ENCODE measurements at places on chromosomes 7 and 10.

DNA sequence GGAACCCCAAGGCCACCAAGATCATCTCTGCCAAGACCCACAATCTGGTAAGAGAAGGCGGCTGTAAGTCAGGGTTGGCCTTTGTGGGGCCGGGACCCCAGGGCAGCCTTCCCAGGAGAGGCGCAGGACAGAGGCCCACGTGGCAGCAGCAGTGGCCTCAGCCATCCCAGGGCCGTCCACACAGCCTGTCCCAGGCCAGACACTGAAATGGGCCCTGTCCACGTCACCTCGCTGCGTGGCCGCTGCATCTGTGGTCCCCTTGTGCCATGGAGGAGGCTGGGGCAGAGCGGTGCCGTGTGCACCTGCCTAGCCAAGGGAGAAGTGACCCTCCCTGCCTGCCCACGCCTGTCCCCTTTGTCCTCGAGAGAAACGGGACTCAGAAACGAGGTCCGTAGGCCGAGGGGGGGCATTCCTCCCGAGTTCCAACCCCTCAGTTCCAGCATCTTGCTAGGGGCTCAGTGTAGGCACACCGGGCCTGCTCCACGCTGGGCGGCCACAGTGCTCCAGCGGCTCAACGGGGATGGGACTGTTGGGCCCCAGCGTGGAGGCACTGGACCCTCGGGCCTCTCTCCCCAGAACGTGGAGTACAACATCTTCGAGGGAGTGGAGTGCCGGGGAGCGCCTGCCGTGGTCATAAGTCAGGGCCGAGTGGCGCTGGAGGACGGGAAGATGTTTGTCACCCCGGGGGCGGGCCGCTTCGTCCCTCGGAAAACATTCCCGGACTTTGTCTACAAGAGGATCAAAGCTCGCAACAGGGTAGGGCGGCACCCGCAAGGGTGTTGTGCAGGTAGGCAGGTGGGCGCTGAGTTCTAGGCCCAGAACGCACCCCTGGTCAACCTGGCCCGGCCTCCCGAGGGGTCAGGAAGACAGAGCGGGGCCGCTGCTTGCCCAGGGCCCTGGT is 15.6 kb downstream of the DPYSL4 start:
- DNase-seq = no peak

DNA sequence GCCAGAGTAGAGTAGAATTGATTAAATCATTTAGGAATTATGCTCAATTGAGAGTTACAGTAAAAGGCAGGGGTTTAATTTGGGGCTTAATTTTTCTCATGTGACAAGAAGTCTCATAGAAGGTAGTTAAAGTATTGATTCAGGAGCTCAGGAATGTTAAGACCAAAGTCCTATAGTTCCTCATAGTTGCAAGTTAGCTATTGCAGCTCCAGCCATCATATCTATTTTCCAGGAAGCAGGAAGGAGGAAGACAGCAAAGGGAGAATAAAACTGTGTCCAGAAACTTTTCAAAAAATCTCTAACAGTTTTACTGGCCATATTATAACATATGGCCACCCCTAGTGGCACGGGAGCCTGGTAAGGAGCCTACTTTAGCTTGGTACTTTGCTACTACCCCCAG is 97.0 kb upstream of the RPA3 start:
- DNase-seq = no peak

- DNase-seq = no peak
These were observed 20.1 kb downstream of the CYTH3 start for GRCh38 chr7:6252341-6252746.

DNA sequence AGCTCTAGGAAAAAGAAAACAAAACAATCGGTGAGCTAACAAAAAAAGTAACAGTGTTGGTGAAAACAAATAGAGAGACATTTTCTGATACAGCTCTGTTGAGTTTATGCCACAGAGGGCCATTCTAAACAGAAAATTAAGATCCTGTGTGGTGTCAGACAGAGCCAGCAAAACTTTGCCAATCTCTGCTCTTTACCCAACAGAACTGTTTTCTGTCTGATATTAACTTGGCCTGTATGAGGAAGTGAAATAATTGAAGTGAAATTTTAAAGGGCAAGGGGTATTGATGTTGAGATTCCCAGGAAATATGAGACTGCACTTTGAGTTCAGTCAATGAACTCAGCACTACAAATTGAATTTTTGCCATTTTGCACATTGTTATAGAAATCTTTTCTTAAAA is 101.0 kb downstream of the AOAH start:
- DNase-seq = no peak

- no peak for DNase-seq
These were observed 340.8 kb downstream of the PHTF2 start for GRCh38 chr7:78139335-78139734.

DNA sequence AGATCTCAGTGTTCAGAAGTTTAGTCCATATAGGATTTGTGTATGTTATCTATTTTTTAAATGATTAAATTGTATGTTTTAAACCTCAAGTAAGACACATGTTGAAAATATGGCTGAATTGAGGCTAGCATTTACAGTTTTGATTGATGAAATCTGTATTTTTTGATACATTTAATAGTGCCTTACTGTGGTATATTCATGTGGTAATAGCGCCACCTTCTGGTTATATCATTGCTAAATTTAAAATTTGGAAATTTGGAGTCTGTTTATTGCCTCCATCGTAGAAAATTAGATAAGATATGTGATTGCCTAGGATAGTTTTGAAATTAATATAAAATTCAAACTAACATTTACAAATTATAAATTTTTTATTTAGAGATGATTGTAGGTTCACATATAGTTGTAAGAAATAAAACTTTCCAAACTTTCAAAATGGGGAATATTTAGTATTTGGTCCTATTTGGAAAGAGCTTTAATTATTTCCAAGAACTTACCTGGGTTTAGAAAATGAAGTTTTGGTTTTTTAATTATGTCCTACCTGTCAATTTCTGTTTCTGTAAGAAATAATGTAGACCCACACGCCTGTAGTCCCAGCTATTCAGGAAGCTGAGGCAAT is 19.1 kb upstream of the ARMS2 start:
- DNase-seq = peak; percentile 17

DNA sequence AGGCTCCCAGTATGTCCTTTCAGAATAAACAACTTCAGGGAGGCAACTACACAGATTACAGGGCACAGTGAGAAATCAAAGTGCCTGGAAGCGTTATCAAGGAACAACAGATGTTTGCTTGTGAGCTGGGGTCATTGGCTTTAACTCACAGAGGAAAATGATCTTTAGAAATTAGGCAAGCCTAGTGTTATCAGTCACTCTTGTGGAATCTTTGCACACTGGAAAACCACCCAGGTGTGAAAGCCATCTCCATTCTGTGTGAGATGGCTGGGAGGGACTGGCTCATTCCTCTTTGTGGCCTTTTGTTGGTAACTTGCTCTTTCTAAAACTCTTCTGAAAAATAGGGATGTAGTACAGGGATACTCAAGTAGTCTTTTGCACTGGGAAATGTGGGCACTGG is 716.0 kb downstream of the XPNPEP1 start:
- DNase-seq = no peak

DNA sequence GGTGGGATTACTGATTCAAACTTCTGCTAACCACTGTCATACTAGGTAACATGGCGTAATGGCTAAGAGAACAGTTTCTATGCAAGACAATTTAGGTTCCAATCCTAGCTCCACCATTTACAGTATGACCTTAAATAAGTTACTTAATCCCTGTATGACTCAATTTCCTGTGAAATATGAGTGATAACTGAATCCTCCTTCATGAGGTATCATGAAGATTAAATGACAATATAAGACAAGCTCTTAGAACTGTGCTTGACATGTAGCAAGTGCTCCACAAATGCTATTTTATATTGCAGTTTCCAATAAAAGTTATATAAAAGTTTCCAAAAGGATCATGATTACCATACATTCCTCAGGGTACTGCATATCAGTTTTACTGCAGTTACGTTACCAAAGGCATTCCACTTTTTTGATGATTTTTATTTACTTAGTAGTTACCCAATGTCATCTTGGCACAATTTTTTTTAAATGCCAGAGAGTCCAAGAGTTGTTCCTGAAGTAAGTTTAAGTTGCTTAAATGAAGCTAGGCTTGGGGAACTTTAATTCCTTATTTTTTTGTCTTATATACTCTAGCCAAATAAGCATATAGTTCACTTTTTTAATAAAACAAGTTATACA is 7.1 kb downstream of the DOCK4 start:
- no peak for DNase-seq

- DNase-seq = no peak
These were observed 17.3 kb downstream of the CFAP46 start for GRCh38 chr10:132925071-132925561.

DNA sequence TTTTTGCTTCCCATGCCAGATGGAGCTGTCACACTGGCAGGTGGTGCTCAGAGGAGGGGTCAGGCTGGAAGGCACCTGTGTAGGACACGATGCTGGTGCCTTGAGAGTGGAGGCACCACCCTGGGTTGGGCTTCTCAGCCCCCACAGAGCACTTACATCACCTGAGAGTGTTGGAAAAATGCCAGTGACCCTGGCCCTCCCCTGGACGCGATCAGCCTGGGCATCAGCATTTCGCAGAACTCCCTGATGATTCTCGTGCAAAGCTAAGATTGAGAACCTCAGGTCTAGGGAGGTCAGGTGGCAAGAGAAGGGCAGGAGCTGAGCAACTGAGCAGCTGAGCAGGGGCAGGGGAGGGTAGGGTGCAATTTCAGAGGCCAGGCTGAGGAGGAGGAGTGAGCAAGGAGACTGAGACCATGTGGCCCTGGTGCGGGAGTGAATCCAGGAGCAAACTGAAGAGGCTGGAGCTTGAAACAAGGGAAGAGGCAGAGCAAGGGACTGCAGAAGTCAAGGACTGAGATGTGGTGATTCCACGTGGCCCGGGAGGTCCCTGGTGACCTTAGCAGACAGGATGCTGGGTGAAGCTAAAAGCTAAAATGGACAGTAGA is 24.7 kb upstream of the GRID1 start:
- DNase-seq = no peak

DNA sequence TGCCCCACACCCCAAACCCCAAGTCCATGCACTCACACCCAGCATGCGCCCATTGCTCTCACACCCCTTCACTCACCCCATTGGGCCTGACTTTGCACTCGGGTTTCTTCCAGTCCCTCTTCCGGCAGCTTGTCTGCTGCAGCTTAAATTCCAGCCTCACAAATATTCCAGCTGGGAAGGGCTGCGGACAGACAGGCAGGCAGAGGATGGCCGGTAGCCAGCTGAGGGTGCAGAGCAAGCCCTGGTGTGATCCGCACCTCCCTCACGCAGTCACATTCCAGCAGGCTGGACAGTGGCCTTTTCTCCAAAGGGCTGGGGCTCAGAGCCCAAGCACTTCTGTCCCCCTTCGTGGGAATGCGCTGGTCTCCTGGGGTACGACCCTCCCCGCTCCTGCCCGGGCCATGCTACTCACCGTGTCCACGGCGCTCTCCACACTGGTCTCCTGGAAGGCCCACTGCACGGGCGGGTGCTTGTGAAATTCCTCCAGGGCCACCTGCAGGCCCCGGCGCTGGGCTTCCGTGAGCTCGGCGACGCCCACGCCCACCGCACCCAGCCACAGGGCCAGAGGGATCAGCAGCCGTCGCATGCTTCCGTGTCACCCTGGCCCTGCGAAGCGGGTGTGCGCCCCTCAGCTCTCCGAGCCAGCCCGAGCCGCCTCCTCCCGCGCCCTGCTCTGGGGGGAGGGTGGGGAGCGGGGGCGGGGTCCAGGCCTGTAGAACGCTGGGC is 1.2 kb downstream of the RARRES2 start:
- no peak for DNase-seq

GRCh38 chr7:84191842-84192241 is 2.7 kb downstream of the SEMA3A start:
- DNase-seq = no peak

- DNase-seq = no peak
These were observed 81.0 kb downstream of the TMEM270 start for GRCh38 chr7:73941836-73942551.

GRCh38 chr7:96322847-96323461 is 1.1 kb upstream of the SLC25A13 start:
- no peak for DNase-seq

DNA sequence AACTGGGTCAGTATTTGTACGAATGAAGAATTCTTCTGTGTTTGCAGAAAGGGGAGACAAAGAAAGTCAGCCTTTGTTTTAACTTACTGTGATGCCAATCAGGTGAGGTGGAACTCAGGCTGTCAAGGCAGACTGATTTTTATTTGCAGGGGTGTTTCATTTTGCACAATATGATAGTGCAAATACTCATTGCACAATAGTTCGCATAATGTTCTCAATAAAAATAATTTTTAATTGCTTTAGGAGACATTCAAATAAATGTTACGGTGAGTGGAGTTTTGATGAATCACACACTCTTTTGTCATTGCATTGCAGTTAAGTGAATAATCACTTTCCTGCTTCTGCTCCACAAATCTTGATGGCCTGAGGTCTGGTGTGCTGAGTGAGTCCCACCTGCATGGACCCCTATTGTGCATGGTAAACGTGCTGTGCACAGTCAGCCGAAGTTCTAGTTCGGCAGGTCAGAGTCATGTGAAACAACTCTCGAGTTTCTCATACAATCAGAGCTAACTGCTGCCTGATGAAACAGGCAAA is 141.3 kb upstream of the FZD8 start:
- DNase-seq = no peak

GRCh38 chr10:118832241-118832651 is 77.5 kb upstream of the CACUL1 start:
- no peak for DNase-seq

DNA sequence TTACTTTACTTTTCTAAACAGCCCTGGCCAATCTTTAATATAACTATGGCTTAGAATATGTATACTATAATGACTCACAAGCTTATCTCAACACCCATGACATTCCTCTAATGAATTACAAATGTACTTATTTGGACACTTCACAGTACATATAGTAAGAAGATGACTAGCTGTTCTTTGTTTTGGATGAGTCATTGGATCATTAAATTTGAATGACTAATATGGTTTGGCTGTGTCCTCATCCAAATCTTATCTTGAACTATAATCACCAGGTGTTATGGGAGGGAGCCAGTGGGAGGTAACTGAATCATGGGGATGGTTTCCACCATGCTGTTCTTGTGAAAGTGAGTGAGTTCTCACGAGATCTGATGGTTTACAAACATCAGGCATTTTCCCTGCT is 807.5 kb upstream of the SORCS1 start:
- DNase-seq = no peak

- DNase-seq = no peak
These were observed 133.4 kb upstream of the CSTF2T start for GRCh38 chr10:51832652-51833383.

DNA sequence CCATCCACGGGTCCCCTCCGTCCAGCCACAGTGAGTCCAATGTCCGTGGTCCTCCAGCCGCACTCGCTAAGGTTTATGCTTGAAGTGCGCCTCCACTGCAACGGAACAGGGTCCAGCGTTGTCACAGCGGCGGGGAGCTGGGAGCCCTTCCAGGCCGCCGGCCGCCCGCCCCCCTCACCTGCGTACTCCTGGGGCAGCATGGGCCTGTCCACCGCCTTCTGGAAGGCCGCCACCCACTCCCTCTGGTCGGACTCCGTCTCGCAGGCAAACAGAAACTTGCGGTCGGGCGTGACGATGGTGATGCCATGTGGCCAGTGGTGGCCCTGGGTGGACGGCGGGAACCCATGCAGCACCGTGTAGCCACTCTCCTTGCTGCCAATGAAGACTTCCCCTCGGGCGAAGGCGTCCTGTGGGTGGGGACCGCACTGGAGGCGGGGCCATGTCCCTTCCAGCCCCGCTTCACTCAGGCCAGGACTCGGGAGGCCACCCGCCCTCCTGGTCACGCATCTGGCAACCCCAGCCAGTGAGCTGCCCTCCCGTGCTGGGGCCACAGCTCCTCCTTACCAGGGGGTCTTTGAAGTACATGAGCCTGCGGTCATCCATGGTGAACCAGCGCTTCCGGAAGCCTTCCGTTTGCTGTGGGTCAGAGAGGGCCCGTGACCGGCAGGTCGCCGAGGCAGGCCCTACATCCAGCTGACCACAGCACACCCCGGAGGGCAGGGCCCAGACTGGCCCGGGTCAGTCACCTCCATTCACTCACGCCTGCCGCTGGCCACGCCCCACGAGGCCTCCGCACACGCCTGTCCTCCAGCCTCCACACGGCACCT is 22.7 kb downstream of the GET4 start:
- no peak for DNase-seq
